Left cardiac atrium (tissue), 4 donors: ENCODE measurements at places on chromosomes 6 and 20. TPM values are rescaled to one million over a fixed set of nuclear protein-coding genes. Genes with fewer than 3 reads are reported as not detected.

Gene TP53TG5
- 2.0 TPM for total RNA-seq

Gene C2
- total RNA-seq = 12.3 TPM

Gene PACRG
- total RNA-seq = 4.5 TPM

Gene CDSN
- total RNA-seq = 0.10 TPM

Gene PRL
- total RNA-seq = not detected

Gene IPCEF1
- total RNA-seq = 1.2 TPM

GRCh38 chr6:148451690-148452089, 109.1 kb downstream of the SASH1 start:
- DNase-seq = no peak

DNA sequence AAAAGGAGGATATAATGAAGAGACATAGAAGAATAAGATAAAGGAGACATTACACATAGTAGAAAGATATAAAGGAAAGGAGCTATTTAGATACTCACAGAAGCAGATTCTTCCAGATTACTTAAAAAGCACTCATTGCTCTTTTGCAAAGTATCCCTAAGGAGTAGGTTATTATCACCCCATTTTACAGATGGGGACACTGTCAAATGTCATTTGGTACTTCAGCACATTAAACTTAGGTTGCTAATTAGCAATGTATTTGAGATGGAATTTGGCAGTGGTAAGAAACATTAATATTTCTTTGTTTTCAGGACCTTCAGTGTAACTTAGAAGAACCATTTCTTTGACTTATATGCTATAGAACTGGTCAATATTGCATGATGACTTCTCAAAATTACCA, 11.9 kb upstream of the HIVEP1 start:
- no peak for DNase-seq

GRCh38 chr20:52985687-52986086, 13.5 kb downstream of the TSHZ2 start:
- DNase-seq = no peak

- no peak for DNase-seq
These were observed 19.6 kb downstream of the TTPAL start for GRCh38 chr20:44495257-44495656.

DNA sequence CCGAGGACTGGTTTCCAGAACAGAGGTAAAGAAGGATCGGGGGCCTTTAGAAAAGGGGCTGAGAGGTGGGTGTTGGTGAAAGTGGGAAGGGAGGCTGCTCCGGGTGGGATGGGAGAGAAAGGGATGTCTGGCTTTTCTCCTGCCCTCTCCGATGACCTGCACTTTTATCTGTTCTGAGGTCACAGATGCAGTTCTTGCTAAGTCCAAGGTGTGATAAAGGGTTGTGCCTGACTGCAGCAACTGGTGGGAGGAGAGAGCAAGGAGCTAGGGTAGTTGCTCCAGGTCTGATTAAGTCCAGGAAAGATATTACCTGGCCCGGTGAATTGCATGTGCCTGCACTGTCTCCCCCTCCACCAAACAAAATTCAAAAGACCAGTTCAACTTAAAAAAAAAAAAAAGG, 145.6 kb upstream of the SOX4 start:
- no peak for DNase-seq

DNA sequence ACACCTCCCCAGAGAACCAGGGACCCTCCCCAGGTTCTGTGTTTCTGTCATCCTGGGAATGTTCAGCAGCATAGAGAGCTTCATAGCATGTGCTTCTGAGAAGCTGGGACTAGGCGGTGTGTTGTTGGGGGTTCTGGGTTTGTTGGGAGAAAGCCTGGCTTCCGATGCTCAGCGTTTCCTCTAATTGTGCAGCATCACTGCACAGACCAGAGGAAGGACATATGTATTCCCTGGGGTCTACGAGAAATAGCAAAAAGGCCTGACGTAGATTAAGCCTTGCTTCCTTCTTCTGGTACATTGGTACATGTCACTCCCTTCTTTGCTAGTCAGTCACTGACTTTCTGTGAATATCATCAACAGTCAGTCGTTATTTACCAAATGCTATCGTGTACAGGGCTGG, 96.9 kb upstream of the SGK1 start:
- no peak for DNase-seq

DNA sequence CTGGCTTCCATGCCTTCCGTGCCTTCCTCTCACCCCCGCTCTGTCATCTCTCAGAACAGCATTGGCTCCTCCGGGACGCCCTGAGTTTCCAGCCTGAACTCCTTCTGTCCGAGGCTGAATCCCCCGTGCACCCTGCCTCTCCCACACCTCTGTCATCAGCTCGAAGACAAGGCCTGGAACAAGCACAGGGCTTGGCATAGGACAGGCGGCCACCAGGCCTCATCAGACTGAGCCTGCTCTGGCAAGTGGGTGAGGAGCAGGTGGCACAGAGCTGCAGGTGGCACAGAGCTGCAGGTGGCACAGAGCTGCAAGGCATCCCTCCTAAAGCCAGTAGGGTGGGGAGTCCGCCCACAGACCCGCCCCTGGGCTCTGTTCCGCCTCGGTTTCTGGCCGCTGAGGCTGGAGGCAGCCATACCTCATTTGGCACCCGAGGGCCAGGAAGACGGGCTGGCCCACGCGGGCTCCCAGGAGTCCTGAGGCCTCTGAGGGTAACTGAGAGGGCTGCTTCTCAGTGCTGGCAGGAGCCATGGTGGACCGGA, 60.2 kb downstream of the EZR start:
- DNase-seq = no peak

- peak; percentile 77 for DNase-seq
These were observed 112.0 kb upstream of the CDYL start for GRCh38 chr6:4664117-4664626.

- DNase-seq = no peak
These were observed 366.4 kb downstream of the BTBD9 start for GRCh38 chr6:38273325-38273724.

DNA sequence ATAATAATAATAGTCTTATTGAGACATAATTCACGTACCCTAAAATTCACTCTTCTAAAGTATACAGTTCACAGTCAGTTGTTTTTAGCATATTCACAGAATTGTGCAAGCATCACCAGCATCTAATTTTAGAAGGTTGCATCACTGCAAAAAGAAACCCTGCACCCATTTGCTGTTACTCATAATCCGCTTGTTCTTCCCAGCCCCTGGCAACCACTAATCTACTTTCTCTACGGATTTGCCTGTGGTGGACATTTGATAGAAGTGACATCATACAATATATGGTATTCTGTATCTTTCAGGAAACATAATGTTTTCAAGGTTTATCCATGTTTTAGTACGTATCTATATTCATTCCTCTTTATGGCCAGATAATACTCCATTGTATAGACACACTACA, 41.5 kb upstream of the FAM184A start:
- DNase-seq = no peak

DNA sequence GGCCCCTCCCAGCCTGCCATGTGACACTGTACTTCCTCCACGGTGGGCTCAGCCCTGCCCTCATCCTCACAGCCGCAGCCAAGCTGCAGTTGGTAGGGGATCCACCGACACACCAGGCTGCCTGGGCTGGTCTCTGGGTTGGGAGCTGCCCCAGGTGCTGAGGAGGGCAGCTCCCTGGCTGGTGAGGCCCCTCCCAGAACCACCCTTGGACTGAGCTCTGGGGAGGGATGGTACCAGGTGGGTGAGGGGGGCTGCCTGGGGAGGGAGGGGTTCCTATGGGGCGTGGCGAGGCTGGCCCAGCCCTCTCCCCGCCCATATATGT, 185 bp upstream of the TNFRSF6B start:
- no peak for DNase-seq

GRCh38 chr20:44153636-44154043, 33.3 kb downstream of the JPH2 start:
- DNase-seq = no peak

GRCh38 chr6:129368076-129368475, 341.9 kb downstream of the ARHGAP18 start:
- DNase-seq = no peak

DNA sequence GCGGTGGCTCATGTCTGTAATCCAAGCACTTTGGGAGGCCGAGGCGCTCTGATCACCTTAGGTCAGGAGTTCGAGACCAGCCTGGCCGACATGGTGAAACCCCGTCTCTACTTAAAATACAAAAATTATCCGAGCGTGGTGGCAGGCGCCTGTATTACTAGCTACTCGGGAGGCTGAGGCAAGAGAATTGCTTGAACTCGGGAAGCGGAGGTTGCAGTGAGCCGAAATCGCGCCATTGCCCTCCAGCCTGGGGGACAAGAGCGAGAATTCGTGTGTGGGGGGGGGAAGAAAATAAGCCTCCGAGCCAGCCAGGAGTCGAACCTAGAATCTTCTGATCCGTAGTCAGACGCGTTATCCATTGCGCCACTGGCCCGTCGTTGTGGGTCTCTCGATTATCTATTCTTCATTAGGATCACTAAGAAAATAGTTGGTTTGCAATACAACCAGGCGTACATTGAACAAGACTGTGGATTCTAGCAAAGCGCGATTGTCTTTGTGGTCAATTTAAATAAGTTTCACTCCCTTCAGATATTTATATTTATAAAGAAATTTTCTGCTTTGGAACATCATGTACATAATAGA, 33.9 kb upstream of the PRSS16 start:
- DNase-seq = no peak

DNA sequence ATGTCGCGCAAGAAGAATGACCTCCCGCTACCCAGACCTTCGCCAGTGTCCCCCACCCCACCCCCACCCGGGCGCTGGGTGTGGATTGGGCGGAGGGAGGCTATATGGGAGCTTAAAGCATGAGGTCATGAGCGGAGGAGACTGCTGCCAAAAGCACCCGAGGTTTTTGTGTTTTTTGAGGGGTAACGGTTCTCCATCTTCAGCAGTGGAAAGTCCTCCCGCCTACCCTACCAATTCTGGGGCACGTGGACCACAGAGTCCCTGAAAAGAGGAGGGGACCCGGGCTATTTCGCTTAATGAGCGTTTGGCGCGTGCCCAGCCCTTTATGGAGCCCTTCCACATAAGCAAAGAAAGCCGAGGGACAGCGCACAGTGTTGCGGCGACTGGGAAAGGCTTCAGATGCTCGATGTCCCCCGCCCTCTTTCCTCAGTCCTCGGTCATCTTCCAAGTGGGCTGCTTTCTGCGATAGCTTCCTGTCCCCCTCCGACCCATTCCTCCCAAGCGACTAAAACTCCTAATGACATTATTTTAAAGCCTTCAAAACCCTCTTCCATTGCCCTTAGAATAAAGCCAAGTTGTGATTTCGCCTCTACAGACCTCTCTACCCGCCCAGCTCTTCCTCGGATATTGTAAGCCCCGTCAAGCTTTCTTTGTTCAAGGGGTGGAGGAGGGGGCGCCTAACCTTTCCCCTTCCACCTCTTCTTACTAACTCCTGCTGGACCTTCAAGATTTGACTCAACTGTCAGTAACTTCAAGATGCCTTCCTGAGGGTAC, 2.1 kb upstream of the TRERF1 start:
- DNase-seq = peak; percentile 60
